ENCODE measurements at places on chromosomes 12 and 14.

DNA sequence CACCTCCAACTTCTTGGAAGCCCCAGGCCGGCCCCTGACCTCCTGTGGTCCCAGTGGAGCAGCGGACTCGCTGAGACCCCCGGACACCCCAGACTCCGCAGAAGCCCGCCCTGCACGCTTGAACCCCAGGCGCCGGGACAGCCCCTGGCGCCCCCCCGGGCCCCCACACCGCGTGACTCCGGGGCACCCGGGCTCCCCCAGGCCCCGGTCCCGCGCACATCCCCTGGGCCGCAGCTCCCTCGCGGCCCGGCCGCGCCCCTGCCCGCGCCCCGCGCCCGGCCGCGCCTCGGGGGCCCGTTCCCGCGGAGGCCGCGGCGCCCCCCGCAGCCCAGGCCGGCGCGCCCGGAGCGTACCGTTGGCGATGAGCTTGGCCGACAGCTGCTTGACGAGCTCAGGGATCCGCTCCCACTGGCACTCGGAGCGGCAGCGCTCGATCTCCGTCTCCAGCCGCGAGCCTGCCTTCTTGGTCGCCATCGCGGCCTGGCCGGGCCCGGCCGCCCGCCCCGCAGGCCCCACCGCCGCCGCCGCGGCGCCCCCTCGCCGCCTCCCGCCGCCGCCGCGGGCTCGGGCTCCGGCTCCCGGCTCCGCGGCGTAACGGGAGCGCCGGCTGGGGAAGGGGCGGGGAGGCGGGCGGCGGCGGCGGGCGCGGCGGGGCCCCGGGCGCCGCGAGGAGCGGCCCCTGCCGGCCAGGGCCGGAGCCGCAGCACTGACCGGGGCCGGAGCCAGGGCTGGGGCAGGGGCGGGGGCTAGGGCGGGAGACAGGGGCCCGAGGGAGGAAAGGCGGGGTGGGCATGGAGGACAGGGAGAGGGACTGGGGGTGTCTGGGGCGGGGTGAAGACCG is at the start of gene TTC7B:
Gene TTC7B (minus strand): TSS at position 609 of the 841 bp plus-strand sequence. CDS start 135 bp downstream, at position 474.
- peak; percentile 47 for DNase-seq

- DNase-seq: no peak
Measured at GRCh38 chr12:131188131-131189050, 234.7 kb downstream of the ADGRD1 start.

DNA sequence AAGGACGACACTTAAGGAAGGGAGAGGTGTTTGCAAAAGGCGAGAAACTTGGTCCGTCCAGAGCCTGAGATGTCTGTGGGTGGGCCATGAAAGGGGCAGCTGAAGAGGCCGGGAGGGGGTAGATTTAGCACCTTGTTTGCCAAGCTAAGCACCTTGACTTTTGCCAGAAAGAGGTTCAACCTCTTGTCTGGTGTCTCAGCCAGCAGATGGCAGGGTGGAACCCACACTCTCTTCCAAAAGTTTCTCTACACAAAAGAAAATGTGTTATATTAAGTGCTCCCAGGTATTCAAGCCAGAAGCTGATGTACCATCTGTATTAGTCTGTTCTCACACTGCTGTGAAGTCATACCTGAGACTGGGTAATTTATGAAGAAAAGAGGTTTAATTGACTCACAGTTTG is 69.9 kb downstream of the SUDS3 start:
- DNase-seq: no peak

DNA sequence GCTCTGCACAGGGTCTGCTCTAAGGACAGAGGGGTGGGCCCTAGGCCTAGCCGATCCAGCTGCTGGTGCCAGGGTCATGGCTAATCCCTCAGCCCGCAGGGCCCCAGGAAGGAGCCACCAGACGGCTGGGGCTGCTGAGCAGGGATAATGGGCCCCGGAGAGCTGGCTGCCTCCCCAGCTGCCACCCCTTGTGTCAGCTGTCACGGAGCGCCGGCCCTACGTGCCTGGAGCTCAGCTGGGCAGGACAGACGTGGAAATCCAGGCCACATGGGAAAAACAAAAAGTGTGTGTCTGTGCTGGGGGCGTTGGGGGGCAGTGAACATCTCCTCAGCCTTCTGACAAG is 36.2 kb downstream of the CHGA start:
- no peak for DNase-seq

DNA sequence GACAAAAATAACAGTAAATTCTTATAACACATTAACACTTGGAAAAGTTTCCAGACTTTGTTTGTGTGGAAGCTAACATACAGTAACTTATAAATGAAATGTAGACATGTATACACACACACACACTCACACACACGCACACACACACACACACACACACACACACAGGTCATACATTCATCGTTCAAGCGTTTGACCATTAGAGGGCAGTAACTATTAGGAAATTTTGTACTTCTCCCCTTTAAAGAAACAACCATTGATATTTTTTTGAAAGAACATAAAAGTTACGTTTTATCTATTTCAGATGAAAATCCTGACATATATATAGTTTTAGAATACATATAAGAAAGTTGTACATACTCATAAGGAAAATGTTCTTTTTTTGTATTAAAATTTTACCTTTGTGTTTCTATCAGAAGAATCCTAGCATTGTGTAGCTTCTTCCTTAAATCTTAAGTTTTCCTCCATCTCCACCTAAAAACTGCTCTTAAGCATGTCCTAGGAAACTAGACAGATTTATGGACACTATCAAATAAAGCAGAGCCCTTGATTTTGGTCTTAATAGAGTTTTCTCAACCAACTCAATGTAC is 29.0 kb downstream of the PTPRQ start:
- DNase-seq: peak; percentile 73

GRCh38 chr12:96398424-96399119 is 1.7 kb downstream of the CDK17 start:
- no peak for DNase-seq

DNA sequence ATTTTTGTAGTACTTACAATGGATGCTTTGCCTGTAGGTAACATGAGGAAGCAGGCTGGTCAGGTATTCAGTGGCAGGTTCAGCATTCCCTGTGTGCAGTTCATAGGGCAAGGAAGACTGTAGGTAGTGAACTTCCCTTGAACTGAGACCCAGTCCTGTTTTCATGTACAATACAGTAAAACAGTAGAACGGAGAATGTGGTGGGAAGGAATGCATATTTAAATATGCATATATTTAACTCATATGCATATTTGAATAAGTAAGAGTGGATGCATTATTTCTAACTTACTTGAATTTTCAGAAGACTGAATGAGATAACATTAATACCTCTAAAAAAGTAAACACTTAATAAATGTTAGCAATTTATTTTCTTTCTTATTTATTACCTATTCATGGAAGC is 147.6 kb upstream of the FLRT2 start:
- DNase-seq: no peak

DNA sequence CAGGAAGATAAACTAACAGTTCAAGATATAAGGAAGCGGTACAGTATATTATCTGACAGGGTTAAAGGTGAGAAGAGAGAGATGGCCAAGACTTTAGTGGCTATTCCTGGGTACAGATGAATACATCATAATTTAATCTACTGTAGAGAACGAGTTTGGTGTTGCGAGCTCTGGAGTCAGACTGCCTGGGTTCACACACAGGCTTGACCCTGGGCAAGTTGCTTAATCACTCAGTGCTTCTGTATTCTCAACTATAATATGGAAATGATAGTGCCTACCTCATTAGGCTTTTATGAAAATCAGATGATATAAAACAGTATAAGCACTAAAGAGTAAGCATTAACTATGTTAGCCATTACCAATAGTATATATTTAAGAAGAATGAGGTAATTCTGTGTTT is 3.5 kb downstream of the PPM1H start:
- DNase-seq: peak; percentile 44

GRCh38 chr12:126114441-126114840 is 1049.2 kb downstream of the AACS start:
- no peak for DNase-seq

- DNase-seq: no peak
Measured at GRCh38 chr12:105218434-105218833, 17.5 kb downstream of the APPL2 start.

DNA sequence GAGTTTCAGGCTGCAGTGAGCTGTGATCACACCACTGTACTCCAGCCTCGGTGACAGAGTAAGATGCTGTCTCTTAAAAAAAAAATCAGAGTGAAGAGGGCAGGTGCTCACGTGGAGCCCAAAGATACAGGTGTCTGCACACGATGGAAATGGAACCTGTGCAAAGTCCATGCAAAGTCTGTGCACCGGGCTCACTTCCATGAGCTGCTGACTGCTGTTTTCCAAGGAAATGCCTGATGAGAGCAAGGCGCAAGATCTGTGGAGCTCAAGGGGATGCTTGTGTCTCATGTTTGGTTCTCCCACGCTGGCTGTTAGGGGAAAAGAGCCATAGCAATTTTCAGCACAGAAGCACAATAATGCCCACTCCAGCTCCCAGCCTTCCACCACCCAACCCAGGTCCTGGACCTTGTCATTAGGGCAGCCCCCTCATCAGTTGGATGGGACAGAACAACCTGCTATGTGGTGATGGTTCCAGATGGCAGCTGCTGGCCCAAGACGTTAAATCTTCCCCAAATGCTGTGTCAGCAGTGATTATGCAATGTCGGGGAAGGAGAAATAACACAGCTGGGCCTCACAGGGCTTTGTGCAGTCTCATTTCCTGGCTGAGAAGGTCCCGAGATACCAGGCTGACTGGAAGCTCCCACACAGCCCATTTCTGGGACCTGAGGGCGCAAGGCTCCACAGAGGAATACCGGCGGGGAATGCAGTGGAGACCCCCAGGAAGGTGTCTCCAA is 27.9 kb upstream of the DICER1 start:
- DNase-seq: peak; percentile 95

GRCh38 chr12:104471336-104471735 is 14.6 kb downstream of the CHST11 start:
- DNase-seq: peak; percentile 29

DNA sequence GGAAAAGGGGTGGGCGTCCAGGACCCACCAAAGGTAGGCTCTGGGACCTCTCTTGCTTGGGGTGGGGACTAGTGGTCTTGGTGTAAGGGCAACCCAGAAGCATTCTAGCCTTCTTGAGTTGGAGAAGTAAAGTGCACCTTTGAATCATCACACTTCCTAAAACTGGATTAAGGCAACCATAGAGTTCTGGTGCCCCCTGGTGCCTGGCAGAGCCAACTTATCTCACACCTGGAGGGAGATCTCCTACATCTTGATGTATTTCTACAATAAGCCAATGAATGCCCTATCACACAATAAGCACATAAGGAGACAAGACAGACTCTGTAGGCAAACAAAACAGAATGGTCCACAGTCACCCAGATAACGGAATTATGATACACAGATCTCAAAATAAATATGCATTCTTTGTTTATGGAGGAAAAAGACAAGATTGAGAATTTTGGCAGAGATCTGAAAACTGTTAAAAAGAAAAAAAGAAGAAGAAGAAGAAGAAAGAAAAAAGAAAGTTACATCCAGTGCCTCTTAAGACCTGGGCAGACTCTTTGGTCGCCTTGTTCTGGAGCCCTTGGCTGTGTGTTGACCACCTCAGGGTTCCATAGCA is 95.9 kb upstream of the PPP2R5C start:
- DNase-seq: peak; percentile 75

DNA sequence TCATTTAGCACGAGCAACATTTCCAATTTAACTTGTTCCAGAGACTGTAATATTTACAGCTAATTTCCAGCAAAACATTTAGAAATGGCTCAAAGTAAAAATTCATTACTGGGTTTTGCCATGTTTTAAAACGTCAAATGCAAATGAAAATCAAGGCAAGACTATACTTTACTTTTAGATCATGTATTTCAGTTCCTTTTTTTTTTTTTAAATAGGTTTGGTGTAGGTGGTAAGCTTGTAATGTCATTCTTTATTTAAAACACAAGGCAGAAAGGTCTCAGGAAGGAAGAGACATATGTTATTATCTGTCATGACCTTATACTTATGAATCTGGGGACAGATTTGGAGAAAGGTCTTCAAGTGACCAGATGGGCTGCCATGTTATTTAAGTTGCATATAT is 54.1 kb downstream of the GRIP1 start:
- DNase-seq: no peak

GRCh38 chr12:131012279-131013069 is 58.8 kb downstream of the ADGRD1 start:
- DNase-seq: no peak

Measured in common myeloid progenitor, CD34-positive (primary cell).